ENCODE measurements at places on chromosomes 6 and 20.

GRCh38 chr20:57567471-57568079, 6.7 kb downstream of the PCK1 start:
- DNase-seq: no peak

DNA sequence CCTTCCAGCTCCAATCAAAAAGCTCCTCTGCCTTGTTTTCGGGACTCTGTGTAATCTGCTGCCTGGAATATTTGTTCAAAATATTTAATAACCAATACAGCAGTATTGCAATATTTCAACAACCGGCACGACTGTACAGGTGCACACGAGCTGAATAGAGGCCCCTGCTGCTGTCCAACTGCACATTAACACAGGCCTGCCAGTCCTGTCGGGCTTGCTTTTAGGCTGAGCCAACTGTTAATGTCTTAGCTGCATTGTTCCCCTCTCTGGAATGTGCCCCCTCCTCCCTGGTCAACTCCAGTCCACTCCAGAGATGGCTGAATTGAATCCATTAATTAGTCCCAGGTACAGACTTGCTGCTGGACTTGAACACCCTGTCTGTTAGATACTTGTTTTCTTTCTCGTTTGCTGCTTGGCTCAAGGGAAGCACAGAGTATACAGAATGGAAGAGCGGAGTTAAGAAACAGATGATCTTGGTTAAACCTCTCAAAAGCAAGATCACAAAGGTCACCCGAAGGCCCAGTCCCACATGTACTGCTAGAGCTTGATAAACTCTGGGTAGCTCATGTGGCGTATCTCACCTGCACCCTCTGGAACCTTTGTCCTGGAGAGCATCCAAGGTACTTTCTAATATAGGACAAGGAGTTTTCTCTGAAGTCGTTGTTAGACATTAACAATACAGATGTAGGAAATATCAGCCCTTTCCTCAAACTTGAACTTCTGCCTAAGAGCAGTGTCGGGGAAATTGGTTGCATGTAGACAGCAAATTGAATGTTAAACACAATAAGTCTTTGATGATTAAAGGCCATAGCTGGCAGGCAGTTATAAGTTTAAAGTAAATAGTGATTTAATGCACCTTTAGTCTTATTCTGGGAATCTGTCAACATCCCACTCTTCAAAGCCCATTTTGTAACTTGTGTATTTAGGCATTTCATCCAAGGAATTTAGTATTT, 31.9 kb downstream of the SHLD1 start:
- DNase-seq: no peak

DNA sequence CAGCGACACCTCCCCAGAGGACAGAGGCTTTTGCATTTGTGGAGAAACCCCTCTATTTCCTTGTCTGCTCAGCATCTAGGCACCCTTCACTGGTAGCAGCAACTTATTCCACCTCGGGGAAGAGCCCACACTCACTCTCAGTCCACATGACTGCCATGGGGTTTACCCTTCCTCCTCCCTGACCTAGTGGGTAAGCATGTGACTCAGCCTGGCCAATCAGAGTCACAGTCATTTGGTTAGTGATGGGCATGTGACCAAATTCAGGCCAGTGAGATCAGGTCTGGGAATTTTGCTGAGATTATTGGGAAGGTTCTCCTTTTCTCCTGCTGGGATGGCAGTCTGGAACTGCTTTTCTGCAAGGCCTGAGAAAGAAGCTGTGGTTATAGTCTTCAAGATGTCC, 145.7 kb upstream of the PHACTR3 start:
- DNase-seq: no peak

DNA sequence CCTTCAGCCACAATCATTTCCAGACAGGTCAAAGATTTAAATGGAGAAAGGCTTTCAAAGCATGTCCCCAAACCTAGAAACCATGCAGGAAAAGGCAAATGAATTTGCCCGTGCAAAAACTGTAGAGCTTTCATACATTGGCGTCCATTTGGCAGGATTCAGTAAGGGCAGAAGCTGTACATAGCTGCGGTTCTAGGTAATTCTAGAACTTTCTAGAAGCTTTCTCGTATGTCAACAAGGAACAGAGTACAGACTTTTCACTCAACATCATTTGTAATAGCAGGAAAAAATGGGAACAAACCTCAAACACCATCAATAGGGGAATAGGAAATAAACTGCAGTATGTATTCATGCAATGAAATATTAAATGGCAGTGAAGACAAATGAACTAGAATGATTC, 11.1 kb upstream of the MAPK13 start:
- no peak for DNase-seq

- no peak for DNase-seq
Observed at GRCh38 chr20:37302981-37303380, 13.5 kb downstream of the MANBAL start.
